ENCODE measurements at places on chromosomes 2 and 18.

DNA sequence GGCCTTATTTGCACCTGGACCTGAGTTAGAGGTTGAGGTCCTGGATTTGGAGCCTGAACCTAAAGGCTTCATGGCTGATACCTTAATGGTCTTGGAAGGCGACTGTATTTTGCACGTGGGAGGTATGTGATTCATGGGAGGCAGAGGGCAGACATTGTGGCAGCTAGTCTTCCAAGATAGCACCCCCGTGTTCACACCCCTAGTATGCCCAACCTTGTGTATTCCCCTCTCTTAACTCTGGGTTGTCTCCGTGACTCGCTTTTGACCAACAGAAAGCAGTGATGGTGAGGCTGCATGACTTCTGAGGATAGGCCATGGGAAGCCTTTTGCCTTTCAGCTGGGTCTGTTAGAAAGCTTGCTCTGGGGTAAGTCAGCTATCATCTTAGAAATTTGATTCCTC, 45.8 kb upstream of the HAAO start:
- no peak for DNase-seq

GRCh38 chr2:106982350-106982749, 96.4 kb upstream of the ST6GAL2 start:
- no peak for DNase-seq

DNA sequence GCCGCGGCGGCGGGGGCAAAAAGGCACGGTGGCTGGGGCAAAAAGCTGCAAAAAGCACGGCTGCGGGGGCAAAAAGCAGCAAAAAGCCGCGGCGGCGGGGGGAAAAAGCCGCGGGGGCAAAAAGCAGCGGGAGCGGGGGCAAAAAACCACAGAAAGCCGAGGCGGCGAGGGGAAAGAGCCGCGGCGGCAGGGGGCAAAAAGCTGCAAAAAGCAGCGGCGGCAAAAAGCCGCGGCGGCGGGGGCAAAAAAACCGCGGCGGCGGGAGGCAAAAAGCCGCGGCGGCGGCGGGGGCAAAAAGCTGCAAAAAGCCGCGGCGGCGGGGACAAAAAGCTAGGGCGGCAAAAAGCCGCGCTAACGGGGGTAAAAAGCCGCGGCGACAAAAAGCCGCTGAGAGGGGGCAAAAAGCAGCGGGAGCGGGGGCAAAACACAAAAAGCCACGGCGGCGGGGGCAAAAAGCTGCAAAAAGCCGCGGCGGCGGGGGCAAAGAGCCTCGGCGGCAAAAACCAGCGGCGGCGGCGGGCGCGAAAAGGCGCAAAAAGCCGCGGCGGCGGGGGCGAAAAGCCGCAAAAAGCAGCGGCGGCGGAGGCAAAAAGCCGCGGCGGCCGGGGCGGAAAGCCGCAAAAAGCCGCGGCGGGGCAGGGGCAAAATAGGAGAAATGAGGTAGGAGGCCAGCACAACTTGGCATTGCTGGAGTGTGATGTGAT, 123.4 kb downstream of the ANKRD30BL start:
- no peak for DNase-seq

GRCh38 chr2:71510196-71510807, 56.9 kb downstream of the DYSF start:
- DNase-seq: peak; percentile 27
